ENCODE measurements at places on chromosomes 6 and 20.
A peak's percentile ranks its signal among the peaks of the same experiment; 100 is the strongest.

GRCh38 chr6:105786449-105786848 lies 299.7 kb upstream of the PRDM1 start:
- DNase-seq = no peak

DNA sequence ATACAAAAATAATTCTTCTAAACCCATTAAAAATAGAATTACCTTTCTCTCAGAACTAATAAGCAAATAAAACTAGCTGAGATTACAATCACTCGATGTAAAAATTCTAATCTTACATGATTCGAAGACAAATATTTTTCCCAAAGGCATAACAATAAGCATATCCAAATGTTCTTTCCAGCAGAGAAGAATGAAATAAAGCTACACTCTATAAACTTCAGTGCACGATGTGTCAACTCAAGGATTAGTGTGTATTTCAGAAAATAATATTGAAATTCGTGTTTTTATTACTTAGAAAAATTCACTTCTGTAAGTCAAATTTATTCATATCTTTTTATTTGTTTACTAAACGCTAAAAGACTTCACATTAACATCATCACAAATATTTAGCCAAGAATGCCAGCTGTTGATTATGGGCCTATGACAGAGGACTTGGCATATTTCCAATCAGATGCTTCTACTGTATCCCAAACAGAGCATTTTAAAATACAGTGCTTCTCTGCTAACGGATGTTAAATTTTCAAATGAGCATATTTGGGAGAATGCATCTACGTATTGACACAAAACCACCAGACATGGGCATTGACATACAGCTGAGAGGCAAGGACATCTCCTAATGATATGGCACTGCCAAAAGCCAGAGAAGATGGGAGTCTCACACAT lies 54.7 kb upstream of the PDE7B start:
- no peak for DNase-seq

GRCh38 chr6:14270142-14270893 lies 152.7 kb downstream of the CD83 start:
- no peak for DNase-seq

DNA sequence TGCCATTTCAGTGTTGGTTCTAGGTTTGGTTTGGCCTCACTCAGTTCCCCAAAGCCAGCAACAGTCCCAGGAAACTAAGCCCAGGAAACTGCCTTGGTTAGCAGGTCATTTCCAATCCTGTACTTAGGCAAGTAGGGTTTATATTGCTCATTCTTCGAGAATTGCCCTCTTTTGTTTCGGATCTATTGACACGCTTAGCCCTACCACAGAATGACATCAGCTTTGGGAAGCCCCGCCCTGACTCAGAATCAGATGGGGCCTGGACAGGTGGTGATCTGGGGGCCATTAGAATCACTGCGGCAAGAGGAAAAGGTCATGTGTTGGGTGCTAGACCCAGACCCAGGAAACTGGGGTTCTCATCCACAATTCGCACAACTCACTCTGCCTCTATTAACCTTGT lies 578.2 kb downstream of the QKI start:
- DNase-seq = no peak

DNA sequence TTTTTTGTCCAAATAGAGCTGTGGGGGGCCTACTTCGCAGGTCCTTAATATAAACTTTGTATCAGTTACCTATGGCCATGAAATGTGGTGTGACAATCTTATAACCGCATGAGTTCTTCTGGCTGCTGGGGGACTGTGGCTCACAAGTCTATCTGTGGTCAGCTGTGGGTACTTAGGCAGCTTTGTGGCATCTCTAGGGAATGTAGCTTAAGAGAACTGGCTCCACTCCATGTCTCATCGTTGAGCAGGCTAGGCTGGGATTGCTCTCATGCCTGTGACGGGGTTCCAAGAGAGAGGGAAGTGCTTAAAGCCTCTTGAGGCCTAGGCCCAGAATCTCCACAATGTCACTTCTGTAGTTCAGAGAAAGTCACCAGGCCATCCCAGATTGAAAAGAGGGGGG lies 140.5 kb downstream of the BTBD3 start:
- no peak for DNase-seq

- no peak for DNase-seq
Observed at GRCh38 chr6:39084506-39084905, 30.5 kb downstream of the SAYSD1 start.

GRCh38 chr6:7108196-7108963 lies 619 bp downstream of the RREB1 start:
- peak; percentile 26 for DNase-seq

DNA sequence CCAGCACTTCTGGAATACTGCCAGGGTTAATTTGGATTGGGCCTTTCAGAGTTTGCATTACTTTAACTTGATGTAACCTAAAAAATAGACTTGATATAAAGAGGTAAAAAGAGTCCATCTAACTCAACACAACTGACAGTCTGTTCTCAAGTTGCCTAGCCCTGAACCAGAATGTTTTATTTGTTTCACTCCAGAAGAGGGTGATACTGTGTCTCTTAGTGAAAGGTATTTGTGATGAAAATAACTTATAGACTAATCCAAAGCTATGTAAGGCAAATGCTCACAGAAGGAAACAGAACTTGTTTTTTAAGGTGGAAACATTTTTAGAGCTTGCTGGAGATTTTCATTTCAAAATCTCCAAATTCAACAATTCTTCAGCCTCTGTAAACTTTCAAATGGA lies 469.1 kb upstream of the RUNX2 start:
- no peak for DNase-seq

GRCh38 chr6:13924949-13925881 lies at the start of gene RNF182:
Gene RNF182, plus strand, starts transcription at chr6:13924952. Its CDS starts 52,168 bp downstream, at chr6:13977120.
- no peak for DNase-seq

GRCh38 chr6:149359440-149359839 lies 40.6 kb upstream of the SUMO4 start:
- no peak for DNase-seq

DNA sequence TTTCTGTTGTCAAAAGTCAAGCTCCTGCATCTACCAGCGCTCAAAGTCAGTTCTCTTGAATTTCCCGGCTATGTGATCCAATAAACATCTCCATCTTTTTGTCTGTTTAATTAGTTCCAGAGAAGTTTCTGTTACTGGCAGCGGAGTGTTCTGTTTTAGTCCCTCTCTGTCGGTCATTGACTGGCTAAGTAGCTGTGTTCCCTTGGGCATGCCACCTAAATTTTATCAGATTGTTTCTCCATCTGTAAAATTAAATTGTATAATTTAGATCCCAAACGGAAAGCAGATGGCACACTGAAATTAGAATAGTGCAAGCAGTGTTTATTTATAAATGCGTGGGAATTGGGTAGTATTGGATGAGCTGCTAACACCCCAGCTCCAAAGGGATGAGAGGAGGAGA lies 29.7 kb upstream of the PRL start:
- DNase-seq = no peak

- no peak for DNase-seq
Observed at GRCh38 chr6:6633898-6634734, 45.6 kb downstream of the LY86 start.

DNA sequence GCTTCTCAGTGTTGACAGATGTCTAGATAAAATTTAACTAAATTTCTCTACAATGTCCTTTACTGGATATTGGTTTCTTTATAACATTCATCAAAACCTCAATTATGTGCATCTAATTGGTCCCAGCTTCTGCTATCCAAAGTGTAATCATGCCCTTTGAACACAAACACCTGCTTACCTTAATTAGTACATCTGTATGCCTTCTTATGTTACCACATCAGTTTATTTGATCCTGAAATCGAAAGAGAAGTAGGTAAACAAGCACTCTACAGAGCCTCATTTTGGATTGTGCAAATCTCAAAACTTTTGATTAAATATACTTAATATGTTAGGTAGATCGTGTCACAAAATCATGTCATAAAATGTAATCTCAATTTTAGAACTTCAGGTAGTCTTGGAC lies 36.5 kb downstream of the TAB2 start:
- no peak for DNase-seq

GRCh38 chr6:113432521-113433334 lies 424.4 kb upstream of the MARCKS start:
- DNase-seq = no peak

- no peak for DNase-seq
Observed at GRCh38 chr6:159729598-159730331, 2.5 kb downstream of the WTAP start.

GRCh38 chr6:97095311-97095850 lies 170.9 kb downstream of the KLHL32 start:
- no peak for DNase-seq

GRCh38 chr20:47150403-47151152 lies 205.9 kb downstream of the ZMYND8 start:
- no peak for DNase-seq

DNA sequence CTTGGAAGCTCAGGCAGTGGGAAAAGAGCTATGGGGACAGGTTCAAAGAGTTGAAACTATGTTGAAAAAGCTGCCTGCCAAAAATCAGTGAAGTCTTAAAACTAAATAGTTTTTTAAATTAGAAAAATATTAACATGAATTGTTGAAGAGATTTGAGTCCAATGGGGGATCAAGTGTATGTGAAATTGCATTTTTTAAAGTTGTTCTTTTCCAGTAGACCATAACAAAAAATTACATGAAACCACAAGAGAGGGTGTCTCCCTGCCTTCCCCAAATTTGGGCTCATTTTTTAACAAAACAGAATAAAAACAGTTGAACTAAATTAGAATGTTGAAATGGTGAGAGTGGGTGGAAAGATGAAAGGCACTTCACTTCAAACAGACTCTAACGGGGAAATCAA lies 31.5 kb upstream of the COL10A1 start:
- DNase-seq = no peak

- DNase-seq = no peak
Observed at GRCh38 chr6:169162249-169162648, 91.4 kb downstream of the THBS2 start.

- DNase-seq = no peak
Observed at GRCh38 chr6:33071569-33071968, 1.9 kb downstream of the HLA-DPA1 start.

- no peak for DNase-seq
Observed at GRCh38 chr6:35893246-35893645, 27.7 kb downstream of the SRPK1 start.

GRCh38 chr20:25856256-25856884 lies 159.7 kb upstream of the ZNF337 start:
- DNase-seq = no peak

- DNase-seq = no peak
Observed at GRCh38 chr6:100346828-100347227, 117.9 kb downstream of the SIM1 start.

- DNase-seq = no peak
Observed at GRCh38 chr20:43318755-43319297, 129.1 kb upstream of the PTPRT start.

- DNase-seq = no peak
Observed at GRCh38 chr6:23180504-23181293, 611.3 kb downstream of the HDGFL1 start.

DNA sequence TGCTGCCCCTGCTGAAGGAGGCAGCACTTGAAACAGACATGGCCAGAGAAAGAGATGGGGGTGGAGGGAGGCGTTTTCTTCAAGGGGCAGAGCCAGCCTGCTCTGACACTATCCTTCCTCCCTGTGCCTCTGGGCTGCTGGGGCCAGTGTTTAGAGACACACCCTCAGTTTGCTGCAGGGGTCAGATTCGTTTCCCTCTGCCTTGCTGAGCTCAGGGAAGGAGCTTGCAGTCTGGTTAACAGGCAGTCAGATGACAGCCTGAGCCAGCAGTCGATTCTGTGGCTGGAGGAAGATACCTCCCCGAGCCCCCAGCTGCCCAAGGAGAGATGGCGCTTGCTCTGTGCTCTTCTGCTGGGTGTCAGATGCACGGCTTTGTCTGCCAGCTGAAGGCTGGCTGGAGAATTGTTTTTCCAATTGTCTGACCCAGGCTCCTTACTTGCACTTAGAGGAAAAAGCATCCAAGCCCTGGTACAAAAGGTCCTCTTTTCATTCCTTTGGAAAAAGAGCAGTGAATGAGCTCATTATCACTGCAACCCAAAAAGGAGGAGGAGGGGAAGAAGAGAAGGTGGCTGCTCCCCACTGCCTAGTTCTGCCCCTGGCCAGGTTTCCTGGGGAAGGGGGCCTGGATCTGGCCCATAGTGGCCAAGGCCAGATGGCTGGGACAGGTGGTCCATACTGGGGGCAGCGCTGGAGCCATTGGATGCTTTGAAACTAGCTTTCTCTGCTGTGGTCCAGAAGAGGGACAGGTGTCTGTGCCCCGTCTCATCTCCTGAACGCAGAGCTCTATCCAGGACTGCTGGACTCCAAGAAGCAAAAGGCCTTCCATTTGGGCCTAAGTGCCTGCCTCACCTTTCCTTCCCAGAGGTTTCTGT lies 88.2 kb downstream of the TCP11 start:
- DNase-seq = no peak

DNA sequence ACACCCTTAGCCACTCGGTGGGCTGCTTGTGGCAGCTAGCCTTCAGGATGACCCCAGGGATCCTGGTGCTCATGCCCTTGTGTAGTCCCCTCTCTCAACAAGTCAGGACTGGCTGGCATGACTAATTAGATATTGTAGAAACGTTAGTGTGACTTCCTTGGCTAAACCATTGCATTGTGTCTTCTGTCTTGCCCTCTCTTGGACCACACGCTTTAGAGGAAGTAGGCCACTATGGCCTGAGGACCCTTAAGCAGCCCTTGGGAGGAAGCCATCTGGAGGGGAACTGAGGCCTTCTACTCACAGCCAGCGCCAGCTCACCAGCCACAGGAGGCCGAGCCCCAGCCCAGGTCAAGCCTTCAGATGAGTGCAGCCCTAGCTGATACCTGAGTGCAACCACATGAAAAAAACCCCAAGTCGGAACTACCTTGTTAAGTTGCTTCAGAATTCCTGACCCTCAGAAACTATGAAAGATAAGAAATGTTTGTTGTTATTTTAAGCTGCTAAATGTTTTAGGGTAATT lies 10.1 kb downstream of the ANGPT4 start:
- DNase-seq = no peak

DNA sequence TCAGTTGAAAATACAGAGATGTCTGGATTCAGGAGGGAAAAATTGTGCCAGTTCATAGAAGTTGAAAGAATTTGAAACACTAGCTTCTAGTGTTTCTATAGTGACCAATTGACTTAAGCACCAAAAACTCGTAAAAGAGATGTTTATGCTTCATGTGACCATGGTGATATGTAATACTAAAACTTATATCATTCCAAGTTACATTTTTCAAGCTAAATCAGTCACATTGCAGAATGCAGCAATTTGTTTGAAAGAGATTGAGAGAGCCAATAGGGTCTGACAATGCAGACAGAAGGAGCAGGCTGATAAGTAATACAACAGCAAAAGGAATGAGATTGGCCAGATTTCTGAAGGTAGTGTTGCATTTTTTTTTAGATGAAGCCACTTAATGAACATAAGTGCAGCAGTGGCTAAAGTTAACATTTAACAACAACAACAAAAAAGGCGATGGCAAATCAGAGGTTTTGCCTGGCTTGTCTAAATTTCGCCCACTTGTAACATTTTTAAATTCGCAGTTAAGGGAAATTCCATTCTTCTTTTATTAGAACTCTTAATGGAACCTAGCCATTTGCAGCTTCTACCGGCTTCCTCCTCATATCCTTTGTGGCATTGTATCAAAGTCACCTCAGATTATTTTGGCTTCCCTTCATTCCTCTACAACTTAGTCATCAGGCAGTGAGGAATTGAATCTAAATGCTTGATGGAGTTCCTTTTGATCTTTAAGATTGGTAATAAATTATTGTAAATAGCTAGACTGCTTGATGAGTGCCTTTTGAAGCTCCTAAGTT lies 484.0 kb upstream of the SOX4 start:
- no peak for DNase-seq

- no peak for DNase-seq
Observed at GRCh38 chr20:49405696-49406095, 76.8 kb downstream of the KCNB1 start.

GRCh38 chr6:20141931-20142330 lies 70.3 kb downstream of the MBOAT1 start:
- DNase-seq = no peak

- DNase-seq = no peak
Observed at GRCh38 chr6:6997263-6998193, 110.2 kb upstream of the RREB1 start.
